ENCODE measurements at places on chromosomes 1 and 21.

GRCh38 chr1:243435836-243436235 is 180.0 kb downstream of the SDCCAG8 start:
- no peak for DNase-seq

- DNase-seq = no peak
Observed at GRCh38 chr1:10655002-10655401, 141.4 kb downstream of the CASZ1 start.

GRCh38 chr1:238674316-238674715 is 712.1 kb upstream of the CHRM3 start:
- DNase-seq = no peak

- no peak for DNase-seq
Observed at GRCh38 chr1:61457526-61458040, 267.4 kb downstream of the TM2D1 start.

- DNase-seq = no peak
Observed at GRCh38 chr1:233180641-233181364, 114.7 kb downstream of the PCNX2 start.

DNA sequence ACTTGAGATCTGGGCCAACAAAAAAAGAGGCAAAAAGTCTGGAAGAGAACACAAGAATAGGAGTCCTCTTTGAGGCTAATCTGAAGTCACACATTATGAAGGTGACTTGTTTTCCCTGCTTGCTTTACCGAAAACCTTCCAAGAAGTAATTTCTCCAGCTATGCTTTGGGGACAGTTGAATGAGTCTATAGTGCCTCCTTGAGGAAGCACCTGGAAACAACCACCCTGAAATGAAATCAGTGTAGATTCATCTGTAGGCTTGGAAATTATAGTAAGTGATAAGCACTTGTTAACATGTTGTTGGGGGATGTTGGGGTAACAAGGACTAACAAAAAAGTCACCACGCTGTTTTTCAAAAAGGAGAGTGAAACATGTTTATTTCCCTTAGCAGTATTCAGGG is 23.4 kb upstream of the RPTN start:
- no peak for DNase-seq

- no peak for DNase-seq
Observed at GRCh38 chr1:41409825-41410224, 48.6 kb downstream of the FOXO6 start.

- no peak for DNase-seq
Observed at GRCh38 chr1:79043506-79043905, 37.0 kb upstream of the ADGRL4 start.

- peak; percentile 40 for DNase-seq
Observed at GRCh38 chr1:38964140-38964548, 22.5 kb upstream of the RHBDL2 start.

- no peak for DNase-seq
Observed at GRCh38 chr1:167905182-167905581, 8.8 kb downstream of the ADCY10 start.

DNA sequence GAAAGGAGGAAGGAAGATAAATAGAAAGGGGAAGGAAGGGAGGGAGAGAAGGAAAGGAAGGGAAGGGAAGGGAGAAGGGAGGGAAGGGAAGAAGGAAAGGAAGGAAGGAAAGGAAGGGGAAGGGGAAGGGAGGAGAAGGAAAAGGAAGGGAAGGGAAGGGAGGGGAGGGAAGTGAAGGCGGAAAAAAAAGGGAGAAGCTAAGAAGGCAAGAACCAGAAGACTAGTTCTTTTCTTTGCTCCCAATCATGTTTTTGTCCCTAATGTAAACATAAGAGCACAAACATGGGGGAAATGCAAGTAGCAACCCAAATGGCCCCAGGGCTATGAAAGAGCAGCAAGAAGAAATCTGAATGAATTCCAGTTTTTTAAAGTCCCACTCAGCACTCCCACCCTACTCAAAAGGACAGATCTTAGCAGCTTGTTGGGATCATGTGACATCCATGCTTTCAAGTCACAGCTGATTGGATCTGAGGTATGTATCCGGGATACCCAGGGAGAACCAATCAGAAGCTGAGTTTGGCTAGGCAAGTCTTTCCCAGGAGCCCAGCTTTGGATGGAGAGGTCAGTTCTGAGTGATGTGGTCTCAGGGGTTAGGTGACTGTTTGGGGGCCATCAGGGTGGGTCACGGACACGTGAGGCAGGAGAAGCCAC is 24.2 kb upstream of the FHAD1 start:
- DNase-seq = no peak

DNA sequence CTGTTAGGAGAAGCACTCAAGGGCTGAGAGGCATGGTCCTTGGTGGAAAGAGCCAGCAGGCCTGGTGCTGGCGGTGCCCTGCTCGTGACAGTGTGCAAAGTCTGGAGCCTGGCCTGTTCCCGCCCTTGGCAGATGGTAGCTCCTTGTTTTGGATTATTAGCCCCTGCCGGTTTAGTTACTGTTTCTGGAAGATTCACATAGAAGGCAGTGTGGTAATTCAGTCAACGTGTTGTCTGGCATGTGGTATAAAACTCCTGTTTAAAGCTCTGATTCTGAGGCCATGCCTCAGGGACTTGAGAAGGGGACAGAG is 6.8 kb downstream of the PKNOX1 start:
- no peak for DNase-seq

- DNase-seq = no peak
Observed at GRCh38 chr21:38474124-38474523, 24.2 kb downstream of the ERG start.

DNA sequence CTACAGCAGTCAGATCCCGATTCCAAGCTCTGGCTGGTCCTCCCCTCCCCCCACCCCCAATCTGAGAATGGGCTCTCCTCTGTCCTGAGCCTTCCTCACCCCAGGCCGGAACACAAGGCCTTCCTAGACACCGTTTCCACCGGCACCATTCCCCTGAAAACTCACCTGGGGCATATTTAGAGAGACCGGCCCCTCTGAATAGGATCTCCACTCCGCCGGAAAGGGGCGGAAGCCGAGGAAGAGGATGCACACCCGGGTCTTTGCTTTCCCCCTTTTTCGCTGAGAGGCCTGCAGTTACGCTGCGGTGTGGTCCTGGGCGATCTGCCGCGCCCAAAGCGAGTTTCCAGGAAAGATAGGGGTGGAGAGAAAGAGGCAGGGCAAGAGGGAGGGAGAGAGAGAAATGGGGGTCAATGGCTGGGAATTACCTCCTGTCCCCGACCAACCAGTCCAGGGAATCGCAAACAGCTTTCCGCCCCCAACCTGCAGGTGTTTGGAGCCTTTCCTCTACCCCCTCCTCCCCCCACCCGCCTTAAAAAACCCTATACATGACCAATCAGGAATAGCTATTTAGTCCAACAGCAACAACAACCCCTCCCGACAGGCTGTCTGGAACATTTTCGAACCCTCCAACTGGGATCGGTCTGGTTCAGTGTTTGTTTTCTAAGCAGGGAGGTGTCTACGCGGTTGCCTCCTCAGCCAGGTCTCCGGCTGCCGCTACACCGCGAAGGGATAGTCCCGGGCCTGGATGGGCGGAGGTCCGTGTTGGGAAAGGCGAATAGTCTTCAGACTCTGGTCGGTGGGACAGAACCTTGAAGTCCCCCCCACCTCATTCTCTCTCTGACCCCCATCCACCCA is 2.8 kb downstream of the TAL1 start:
- no peak for DNase-seq

DNA sequence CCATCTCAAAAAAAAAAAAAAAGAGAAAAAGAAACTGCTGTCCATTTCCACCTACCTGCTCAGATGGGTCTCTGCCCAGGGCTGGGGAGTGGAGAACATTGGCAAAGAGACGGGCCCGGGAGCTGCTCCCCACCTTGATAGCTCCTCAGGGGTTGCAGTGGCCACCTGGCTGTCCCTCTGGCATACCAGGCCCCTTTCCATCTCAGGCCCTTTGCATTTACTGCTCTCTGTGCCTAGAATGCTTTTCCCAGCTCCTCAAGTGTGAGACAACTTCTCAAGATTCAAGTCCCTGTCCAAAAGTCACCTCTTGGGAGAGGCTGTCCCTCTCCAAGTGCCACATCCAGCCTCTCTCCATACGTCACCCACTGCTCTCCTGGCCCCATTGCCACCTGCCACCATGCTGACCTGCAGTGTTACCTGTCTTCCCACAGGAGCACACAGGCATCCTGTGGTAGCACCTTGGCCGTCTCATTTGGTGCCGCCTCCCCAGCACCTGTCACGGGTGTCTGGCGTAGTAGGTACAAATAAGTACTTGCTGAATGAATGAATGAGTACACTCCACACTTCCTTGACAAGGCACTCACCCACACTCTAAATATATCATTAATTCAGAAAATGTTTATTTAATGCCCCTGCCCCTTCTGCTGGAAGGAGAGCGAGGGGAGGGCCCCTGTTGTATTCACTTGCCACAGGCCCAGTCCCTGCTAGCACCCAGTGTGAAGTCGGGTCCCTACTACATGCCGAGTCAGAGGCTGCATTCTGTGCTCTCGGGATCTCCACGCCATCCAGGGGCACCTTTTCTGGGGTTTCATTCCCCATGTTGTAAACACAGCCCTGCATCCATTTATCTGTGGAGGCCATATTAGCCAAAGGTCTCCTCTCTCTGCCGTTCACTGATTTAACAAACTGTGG is 48.8 kb downstream of the DISP3 start:
- no peak for DNase-seq

- no peak for DNase-seq
Observed at GRCh38 chr1:247551721-247552120, 2.8 kb downstream of the GCSAML start.

DNA sequence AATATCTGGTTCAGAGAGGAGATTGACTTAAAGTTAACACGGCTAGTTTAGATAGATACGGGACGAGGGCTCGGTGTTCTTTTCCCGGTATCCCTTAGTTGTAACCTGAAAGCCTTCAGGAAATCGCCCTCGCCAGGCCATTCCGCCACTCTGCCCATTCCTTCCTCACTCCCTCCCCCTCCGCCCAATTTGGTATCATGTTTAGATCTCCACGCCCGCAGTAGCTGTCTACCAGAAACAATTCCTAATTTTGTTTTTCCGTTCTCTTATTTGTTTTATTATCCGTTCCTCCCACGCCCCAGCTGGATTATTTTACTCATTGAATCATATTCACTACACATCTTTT is 685 bp upstream of the VAMP4 start:
- DNase-seq = no peak

- DNase-seq = no peak
Observed at GRCh38 chr1:241825581-241825980, 22.4 kb upstream of the EXO1 start.

GRCh38 chr1:113109908-113110554 is 37.0 kb downstream of the LRIG2 start:
- no peak for DNase-seq

DNA sequence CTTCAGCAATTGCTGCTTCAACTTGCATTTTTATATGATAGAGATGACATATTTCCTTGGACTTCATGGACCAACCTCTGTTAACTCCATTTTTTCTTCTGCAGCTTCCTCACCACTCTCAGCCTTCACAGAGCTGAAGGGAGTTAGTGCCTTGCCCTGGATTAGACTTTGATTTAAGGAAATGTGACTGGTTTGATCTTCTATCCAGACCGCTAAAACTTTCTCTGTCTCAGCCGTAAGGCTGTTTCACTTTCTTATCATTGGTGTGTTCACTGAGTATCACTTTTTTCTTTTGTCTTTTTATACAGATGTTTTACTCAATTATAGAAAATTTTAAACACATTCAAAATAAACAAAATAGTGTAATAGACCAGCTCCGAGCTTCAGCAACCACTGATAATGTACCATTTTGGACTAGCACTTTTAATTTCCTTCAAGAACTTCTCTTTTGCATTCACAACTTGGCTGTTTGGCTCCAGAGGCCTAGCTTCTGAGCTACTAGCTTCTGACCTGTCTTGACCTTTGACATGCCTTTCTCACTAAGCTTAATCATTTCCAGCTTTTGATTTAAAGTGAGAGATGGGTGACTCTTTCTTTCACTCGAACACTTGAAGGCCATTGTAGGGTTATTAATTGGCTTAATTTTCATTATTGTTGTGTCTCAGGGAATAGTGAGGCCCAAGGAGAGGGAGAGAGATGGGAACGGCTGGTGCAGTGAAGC is 9.3 kb downstream of the NEK7 start:
- no peak for DNase-seq

DNA sequence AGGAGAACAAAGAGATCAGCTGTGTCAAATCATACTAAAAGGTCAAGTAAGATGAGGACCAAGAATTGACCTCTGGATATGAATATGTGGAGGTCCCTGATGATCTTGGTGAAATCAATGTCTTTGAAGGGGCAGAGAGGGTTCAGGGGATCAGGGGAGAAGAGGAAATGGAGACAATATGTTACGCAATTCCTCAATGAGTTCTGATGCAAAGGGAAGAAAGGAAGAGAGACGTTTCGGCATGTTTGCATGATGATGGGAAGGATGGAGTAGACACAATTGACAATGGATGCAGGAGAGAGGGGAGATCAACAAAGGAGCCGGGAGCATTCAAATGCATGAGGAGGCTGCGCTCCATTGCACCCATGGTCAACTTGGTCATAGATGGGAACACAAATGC is 36.0 kb upstream of the GUCA2B start:
- DNase-seq = no peak

- DNase-seq = no peak
Observed at GRCh38 chr1:101162300-101162699, 74.5 kb upstream of the S1PR1 start.

DNA sequence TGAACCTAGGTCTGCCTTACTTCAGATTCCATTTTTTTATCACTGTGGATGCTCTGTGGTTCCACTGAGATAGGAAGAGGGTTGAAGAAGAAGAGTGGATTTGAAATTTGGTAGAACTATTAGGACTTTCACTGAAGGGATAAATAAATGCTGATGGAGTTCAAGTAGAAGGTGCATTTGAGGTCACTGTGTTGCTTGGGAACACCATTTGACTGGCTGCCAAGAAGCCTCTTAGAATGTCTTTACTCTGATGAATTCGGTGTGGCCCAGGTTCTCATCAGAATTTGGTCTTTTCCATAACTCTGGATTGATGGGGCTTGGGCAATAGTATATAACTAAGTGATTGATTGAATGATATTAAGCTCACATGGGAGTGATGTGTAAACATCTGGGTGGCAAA is 11.9 kb downstream of the XPR1 start:
- DNase-seq = no peak

- no peak for DNase-seq
Observed at GRCh38 chr1:150575072-150575489, 4.3 kb downstream of the MCL1 start.

DNA sequence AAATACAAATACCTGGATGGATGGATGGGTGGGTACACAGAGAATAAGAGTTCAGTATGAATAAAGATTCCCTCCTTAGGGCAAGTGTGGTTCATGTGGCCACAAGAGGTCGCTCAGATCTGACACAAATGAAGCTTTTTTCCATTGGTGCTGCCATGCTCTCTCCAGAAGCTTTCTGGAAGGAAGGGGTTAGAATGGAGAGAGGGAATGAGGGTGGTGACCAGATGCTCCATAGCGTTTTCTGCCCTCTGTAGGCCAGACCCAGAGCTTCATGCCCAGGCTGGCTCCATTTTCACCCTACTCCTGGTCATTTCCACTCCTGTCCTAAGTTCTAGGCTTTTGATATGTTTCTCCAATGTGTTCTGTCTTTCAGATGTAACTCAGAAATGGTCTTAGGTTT is 3.3 kb upstream of the FCRL6 start:
- DNase-seq = peak; percentile 64

GRCh38 chr1:194331758-194332157 is 1145.3 kb upstream of the B3GALT2 start:
- no peak for DNase-seq

Data from GM13976 (cell line).